ENCODE measurements at places on chromosomes 12 and 14. TPM values are rescaled to one million over a fixed set of nuclear protein-coding genes. Genes with fewer than 3 reads are reported as not detected.

GRCh38 chr12:98483621-98484503, 31.5 kb upstream of the TMPO start:
- no peak for DNase-seq

- no peak for DNase-seq
Observed at GRCh38 chr14:55241673-55242072, 29.5 kb upstream of the FBXO34 start.

GRCh38 chr14:77141214-77142004, at the start of gene ZDHHC22:
ZDHHC22 (minus strand) TSS chr14:77141791; CDS start chr14:77139738, 2,053 bp downstream.
- DNase-seq = peak; percentile 22

HHIPL1 gene
- total RNA-seq = 1.2 TPM

SOAT2 gene
- 0.22 TPM for total RNA-seq

ENDOU gene
- not detected for total RNA-seq

DNA sequence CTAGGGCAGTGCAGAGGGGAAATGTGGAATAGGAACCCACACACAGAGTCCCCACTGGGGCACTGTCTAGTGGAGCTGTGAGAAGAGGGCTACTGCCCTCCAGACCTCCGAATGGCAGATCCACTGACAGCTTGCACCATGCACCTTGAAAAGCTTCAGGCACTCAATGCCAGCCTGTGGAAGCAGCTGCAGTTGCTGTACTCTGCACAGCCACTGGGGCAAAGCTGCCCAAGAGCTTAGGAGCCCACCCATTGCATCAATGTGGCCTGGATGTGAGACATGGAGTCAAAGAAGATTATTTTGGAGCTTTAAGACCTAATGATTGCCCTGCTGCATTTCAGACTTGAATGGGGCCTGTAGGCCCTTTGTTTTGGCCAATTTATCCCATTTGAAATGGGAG, 21.7 kb upstream of the CCDC88C start:
- no peak for DNase-seq

DNA sequence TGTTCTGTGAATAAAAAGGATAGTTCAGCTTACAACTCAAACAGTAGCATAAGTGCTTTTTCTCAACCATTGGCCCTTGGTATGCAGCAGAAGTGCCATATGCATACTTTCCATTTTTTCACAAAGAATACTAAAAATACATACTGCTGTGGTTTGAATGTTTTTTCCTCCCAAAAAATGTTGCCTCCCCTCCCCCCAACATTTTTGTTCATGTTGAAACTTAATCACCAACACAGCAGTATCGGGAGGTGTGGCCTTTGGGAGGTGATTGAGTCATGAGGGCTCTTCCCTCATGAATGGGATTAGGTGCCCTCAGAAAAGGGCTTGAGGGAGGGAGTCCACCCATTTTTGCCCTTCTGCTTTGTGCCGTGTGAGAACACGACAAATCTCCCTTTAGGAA, 198.6 kb downstream of the ESR2 start:
- DNase-seq = no peak

DNA sequence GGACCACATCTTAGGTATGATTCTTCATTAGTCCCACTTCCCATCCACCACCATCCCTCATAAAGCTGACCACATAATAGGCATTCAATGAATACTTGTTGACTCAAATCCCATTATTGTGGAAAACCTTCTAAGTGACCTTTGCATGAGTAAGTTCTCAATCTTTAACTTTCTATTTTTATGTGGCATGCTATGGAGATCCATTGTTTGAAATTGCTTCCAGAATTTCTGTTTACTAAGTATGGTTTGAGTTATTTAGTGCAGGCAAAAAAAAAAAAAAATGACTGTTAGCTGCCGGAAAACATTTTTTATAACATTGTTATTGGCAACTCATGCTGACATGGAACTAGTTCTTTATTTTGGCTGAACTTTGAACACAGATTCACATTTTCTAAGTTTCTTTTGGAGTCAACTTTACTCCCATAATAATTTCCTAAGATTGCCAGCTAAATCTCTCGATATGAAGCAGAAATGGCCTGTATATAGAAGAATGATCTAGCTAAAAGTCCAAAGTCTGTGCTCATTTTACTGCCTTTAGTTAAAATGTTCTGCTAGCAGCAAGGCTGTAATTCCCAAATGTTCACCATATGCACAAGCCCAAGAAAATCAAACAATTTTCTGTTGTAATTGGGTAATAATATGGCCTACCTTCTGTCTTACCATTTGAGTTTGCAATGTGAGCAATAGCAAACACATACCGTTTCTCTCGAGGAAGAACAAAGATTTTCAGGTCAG, 77.9 kb downstream of the PTGER2 start:
- DNase-seq = peak; percentile 87

PIK3C2G gene
- total RNA-seq = not detected

GRCh38 chr12:111275308-111275707, 93.6 kb downstream of the PHETA1 start:
- no peak for DNase-seq

HOXC4 gene
- 4.3 TPM for total RNA-seq

DNA sequence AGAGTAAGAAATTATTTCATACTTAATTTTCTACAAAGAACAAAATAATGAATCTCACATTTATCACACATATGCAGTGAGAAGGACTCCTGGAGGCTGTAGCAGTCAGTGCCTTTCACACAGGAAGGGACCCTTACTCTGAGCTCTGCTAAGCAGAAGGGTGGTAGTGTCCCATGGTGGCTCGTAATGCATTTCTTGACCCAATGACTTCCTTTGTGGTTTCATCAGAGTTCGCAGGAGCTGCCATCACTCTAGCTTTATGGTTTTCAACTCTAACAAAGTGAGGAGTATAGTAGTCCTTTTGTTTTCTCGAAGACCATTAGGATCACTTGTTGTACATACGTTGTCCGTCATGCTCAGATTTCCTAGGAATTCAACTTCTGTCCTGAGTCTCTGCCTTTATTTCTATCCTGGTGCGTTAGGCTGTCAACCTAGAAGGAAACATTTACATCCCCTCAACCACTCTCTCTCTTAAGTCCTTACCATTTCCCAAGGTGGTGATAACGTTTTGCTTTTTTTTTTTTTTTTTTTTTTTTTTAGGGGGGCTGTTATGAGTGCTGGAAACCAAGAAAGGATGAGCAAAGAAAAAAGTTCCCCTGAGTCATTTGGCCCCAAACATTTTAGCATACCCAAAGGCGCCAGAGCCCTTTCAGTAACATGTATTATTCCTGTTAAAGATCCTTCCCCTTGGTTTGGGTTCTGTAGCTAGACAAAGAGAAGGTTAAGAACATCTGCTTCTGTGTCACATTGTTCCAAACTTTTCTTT, 37.2 kb downstream of the GABARAPL1 start:
- DNase-seq = no peak

All from M059J (cell line).